ENCODE measurements at places on chromosomes 5 and 9. TPM values are rescaled to one million over a fixed set of nuclear protein-coding genes. Genes with fewer than 3 reads are reported as not detected.
A peak's percentile ranks its signal among the peaks of the same experiment; 100 is the strongest.

- no peak for DNase-seq
Measured at GRCh38 chr5:13629218-13629617, 315.3 kb downstream of the DNAH5 start.

GRCh38 chr9:133342069-133342406, 5.9 kb downstream of the MED22 start:
- DNase-seq = no peak

DNA sequence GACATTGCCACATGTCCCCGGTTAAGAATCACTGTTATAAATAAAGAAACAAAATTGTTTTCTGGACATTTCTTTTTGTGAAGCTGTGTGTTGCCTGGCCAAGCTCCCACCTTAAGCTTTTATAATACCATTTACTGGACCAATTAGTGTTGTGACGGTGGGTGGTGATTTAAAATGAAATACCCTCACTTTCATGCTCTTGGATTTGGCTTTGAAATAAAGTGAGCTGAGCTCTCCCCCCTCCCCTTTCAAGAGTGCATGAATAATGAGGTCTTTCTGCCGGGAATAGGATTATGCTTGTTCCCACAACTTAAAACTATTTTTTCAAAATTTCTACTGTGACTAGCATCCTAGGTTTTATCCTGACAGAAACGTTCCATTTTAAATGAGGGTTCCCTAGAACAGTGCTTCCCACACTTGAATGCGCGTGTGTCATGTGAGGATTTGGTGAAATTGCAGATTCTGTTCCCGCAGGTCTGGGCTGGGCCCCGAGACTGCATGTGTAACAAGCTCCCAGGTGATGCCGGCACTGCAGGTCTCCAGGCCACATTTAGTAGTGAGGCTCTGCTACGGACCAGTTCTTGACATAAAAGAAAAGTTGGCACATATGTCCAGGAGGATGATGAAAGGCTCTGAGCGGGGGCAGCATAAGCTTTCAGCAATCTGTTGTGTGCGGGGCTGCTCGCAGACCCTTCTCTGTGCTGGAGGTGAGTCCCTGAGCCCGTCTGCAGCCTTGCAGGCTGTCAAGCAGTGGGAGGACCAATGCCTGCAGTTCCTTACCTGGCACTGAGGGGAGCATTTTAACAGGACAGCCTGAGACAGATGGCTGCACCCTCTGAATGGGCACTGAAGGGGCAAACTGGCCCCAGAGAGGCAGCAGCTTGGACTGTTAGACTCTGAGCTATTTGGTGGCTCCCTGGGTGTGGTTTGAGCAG, 24.4 kb downstream of the IQGAP2 start:
- DNase-seq = no peak

GRCh38 chr5:160966921-160967320, 114.9 kb upstream of the ATP10B start:
- no peak for DNase-seq

DNA sequence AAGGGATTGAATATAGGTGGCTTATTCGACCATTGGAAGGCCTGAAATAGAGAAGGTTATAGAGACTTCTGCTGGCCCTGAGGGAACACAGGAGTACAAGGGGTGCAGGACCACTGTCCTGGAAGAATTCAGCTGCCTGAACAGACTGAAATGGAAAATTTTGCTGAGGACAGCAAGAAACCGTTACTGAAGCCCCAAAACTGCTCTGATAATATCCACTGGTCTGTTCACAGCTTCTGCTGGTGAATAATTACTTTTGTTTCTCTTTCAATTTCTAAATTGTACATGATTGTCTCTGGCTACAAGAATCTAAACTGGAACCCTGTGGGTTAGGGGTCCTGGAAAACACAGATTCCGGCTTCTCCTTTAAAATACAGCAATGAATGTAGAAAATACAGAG, 218.5 kb upstream of the CDH12 start:
- no peak for DNase-seq

DNA sequence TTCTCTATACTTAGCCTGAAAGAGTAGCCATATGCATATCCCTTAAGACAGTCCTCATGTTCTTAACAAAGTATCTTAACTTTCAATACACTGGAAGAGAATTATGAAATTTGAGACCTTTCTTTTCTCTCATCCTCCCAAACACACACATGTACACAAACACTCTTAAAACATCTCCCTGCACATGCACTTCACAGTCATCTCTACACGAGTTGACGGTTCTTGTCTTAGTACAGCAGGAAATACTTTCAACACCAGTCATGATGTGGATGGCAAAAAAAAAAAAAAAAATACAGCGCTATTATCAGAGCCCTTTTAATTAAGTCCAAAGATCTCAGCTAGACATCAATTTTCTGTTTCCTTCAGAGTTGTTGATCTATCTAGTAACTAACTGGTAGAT, 43.6 kb upstream of the PCSK1 start:
- no peak for DNase-seq

- no peak for DNase-seq
Measured at GRCh38 chr5:14830210-14831005, 41.2 kb downstream of the ANKH start.

DNA sequence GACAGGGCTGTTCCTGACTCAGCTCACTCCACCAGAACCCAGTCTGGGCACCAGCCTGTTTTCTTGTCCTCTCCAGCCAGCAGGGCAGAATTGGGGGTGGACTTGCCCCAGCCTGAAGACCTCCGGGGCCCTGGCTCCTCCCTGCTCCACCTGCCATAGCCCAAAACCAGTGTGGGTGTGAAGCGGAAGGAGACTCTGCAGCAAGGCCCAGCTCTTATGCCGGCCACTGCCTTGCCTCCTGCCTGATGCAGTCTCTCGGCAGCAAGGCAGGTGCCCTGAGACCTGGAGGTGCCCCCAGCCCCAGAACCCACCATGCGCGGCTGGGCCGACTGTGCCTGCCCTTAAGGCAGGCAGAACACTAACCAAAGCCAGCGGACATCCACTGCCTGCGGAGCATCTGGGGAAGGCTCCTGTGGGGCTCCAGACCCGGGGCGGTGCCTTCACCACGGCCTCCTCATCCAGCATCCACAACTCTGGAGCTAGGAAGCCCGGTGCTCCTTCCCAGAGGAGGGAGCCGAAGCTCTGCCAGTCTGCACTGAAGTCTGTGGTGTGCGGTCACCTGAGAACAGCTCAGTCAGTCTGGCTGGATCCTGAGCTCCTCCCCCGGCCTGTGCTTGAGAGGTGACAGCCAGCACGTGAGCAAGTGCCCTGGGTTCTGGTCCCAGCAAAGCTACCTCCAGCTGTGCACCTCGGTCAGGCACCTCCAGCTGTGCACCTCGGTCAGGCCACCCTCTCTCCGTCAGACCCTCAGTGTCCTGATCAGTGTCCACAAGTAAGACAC, 116.7 kb downstream of the ADAMTS2 start:
- DNase-seq = no peak

DNA sequence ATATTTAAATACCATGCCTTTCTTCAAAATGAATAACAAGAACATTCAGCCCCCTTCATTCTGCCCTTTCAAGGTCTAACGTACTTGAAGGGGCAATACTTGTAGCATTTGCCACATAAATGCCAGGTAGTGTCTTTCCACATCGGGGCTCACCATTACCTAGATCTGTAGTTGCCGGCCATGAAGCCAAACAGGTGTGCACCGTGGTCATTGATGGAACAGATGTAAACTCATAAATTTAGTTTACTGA, 193.0 kb downstream of the CD180 start:
- no peak for DNase-seq

DNA sequence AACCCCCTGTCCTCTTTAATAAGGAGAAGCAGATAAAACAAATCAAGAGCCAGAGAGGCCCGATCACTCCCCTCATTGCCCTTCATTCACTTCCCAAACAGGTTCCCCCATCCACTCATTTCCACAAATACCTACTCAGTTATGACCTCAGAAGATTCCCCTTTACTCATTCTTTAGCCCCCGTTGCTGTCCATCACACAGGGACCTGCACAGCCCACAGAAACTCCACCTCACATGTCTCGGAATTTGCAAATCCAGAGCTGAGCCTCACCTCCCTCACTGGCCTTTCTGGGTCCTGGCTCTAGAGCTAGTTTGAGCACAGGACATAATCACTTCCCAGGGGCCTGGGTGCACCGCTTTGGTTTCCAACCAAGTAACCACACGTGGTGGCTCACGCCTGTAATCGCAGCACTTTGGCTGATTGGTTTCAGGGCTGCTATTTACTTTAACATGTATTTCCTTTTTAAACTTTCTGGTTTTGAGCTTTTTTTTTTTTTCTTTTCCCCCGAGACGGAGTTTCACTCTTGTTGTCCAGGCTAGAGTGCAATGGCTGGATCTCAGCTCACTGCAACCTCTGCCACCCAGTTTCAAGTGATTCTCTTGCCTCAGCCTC, 17.8 kb downstream of the ATP6V0E1 start:
- no peak for DNase-seq

DNA sequence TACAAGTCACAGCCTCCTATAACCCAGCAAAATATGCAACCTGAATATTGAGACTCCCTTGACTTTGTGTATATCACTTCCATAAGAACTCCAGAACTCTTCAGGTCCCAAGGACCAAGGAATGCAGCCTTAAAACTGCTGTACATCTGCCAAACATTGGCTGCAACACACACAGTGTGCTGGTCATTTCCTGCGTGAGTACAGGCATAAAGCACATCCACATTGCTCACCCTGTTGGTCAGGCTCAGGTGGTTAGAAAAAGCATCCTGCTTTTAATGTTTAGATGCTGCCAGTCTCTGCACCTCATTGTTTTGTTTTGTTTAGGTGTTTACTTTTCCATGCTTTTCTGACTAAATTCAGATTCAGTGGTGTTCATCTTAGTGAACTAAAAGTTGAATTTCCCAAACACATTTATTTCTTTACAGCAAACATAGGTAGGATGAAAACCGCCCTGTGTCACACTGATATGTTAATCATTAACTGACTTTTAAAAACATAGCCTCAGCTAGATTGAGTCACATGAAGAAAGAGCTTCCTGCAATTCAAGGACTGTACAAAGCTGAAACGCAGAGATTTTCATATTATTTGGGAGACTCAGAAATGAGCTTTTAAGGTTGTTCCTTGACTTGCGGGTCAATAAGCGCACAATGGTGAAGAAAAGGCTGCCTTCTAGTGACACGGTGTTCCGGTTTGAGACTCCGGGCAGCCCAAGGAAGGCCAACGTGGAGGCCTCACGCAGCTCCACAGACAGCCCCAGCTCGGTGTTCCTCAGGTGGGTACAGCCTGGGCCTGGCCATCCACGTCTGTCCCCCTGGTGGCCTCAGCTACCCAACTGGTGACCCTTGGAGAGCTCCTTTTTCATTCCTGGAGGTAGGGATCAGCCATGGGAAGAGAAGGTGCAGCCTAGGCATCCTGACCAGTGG, 52.2 kb upstream of the GRAMD2B start:
- no peak for DNase-seq

DNA sequence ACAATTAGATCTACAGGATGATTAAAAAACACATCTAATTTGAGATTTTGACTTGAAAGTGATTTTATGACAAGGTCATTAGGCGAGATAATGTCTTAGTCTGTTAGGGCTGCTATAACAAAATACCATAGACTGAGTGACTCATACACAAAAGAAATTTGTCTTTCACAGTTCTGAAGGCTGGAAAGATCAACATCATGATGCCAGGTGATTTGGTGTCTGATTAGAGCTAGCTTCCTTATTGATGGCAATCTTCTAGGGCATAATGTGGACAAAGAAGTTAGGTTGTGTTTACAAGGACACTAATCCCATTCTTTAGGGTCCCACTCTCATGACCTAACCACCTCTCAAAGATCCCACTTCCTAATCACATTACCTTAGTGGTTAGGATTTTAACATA, 256.7 kb downstream of the TUSC1 start:
- no peak for DNase-seq

GRCh38 chr9:116627433-116627832, 59.7 kb upstream of the TRIM32 start:
- DNase-seq = no peak

DNA sequence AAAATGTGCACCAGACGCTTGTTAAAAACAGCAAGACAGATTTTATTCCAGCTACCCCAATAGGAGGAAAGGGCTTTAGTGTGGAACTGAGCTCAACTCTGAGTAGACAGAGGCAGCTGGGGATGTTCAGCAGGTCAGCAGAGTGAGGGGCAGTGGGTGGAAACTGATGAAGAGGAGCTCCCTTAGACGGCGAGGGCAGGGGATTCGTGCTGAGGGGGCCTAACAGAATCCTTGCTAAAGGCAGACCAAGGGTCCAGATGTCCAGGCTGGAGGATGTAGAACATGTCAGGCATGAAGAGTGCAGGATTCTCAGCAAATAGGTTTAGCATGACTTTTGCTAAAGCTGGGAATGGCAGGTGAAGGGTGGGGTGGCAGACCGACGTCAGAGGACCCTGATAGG, 71.9 kb upstream of the OLFM1 start:
- peak; percentile 52 for DNase-seq

GRCh38 chr9:88837731-88838130, 153.5 kb upstream of the S1PR3 start:
- DNase-seq = no peak

GRCh38 chr5:117201001-117201400, 626.4 kb upstream of the SEMA6A start:
- no peak for DNase-seq

GRCh38 chr5:1181451-1182359, 19.7 kb upstream of the SLC6A19 start:
- DNase-seq = no peak

GRCh38 chr9:134552349-134552990, 89.1 kb upstream of the COL5A1 start:
- no peak for DNase-seq

The C5orf52 gene
- polyA plus RNA-seq = not detected

The GRXCR2 gene
- not detected for polyA plus RNA-seq

The PCDHGB5 gene
- 0.24 TPM for polyA plus RNA-seq

The ADCY2 gene
- not detected for polyA plus RNA-seq

The C9 gene
- not detected for polyA plus RNA-seq

The SPATA31E1 gene
- polyA plus RNA-seq = not detected

Measured in naive thymus-derived CD8-positive, alpha-beta T cell (primary cell).